ENCODE measurements at places on chromosomes 11 and 22. TPM values are rescaled to one million over a fixed set of nuclear protein-coding genes. Genes with fewer than 3 reads are reported as not detected.

GRK3 gene
- 1.6 TPM for polyA plus RNA-seq

OR4A16 gene
- not detected for polyA plus RNA-seq

VSTM5 gene
- 1.8 TPM for polyA plus RNA-seq

IL10RA gene
- 1.8 TPM for polyA plus RNA-seq

OSM gene
- 0.56 TPM for polyA plus RNA-seq

GRCh38 chr22:31244046-31244942 lies 32.2 kb downstream of the LIMK2 start:
- H3K4me1 ChIP-seq: no peaks in the 10 kb centered on the region
- DNase-seq: no peak
- H3K27ac ChIP-seq: no peak overlapping the region
- no peaks in the 10 kb centered on the region for H3K36me3 ChIP-seq

DNA sequence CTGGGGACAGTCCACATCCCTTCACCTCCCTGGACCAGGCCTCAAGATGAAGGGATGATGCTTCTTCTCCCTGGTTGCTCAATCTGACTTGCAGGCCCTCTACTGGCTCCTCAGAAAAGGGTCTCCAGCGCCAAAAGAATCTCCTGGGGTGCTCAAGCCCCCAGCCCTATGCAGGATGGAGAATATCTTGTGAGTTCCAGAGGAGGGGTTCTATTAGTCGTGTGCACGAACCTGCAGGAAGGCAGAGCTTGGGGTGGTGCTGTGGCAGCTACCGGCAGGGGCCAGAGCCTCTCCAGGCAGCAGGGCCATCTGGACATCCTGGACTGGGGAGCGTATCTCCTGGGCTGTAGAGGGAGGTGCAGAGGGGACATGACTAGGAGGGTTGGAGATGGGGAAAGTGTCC lies 1339.5 kb downstream of the BRD1 start:
- H3K27ac ChIP-seq: no peak overlapping the region
- H3K4me1 ChIP-seq: no peaks in the 10 kb centered on the region
- H3K36me3 ChIP-seq: no peaks in the 10 kb centered on the region
- DNase-seq: peak; percentile 26
- peaks cover 7% of the 10 kb centered on the region for H3K27me3 ChIP-seq

DNA sequence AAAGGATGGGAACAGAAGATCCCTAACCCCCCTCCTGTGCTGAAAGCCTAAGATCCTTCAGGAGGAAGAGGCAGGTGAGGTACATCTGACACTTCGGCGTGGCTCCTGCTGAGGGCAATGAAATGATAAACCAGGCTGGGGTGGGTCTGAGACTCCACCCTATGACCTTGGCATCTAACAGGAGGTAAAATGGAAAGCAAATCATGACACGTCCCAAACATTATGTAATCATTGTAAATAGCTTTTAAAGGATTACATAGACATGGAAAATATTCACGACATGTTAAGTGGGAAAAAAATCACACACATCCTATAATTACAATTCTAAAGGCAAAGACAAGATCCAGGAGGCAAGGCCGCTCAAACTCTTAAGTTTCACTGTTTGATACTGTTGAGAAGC lies 70.5 kb downstream of the LINC01488 start:
- no peak overlapping the region for H3K27ac ChIP-seq
- DNase-seq: no peak
- H3K36me3 ChIP-seq: no peaks in the 10 kb centered on the region
- H3K4me3 ChIP-seq: no peak overlapping the region
- H3K4me1 ChIP-seq: no peaks in the 10 kb centered on the region
- no peaks in the 10 kb centered on the region for H3K27me3 ChIP-seq

- H3K4me3 ChIP-seq: no peak overlapping the region
- no peaks in the 10 kb centered on the region for H3K36me3 ChIP-seq
- no peak overlapping the region for H3K27ac ChIP-seq
These were observed 189.0 kb upstream of the SYT13 start for GRCh38 chr11:45475173-45475572.

- DNase-seq: peak; percentile 46
- no peak overlapping the region for H3K4me3 ChIP-seq
- no peaks in the 10 kb centered on the region for H3K36me3 ChIP-seq
- no peaks in the 10 kb centered on the region for H3K4me1 ChIP-seq
- H3K27ac ChIP-seq: no peak overlapping the region
These were observed 415.2 kb downstream of the TENM4 start for GRCh38 chr11:79025622-79026021.

DNA sequence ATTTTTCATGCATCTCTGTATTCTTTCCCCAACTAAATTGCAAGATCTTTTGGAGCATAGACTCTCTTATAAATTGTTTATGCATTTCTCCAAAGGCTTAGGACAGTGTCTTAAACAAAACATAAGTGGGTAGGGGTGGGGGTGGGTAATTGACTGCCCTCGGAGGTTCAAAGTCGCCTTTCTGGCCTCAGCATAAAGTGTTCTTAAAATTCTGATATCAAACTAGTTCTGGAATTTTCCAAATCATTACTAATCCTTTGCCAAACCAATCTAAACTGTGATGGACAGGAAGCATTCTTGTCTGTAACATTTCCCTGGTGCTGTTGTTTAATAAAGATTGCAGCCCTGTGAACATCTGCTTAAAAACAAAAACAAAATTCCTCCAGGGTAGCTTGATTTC lies 61.8 kb upstream of the FAT3 start:
- DNase-seq: no peak
- H3K27me3 ChIP-seq: no peaks in the 10 kb centered on the region
- H3K4me3 ChIP-seq: no peak overlapping the region
- H3K4me1 ChIP-seq: no peaks in the 10 kb centered on the region

DNA sequence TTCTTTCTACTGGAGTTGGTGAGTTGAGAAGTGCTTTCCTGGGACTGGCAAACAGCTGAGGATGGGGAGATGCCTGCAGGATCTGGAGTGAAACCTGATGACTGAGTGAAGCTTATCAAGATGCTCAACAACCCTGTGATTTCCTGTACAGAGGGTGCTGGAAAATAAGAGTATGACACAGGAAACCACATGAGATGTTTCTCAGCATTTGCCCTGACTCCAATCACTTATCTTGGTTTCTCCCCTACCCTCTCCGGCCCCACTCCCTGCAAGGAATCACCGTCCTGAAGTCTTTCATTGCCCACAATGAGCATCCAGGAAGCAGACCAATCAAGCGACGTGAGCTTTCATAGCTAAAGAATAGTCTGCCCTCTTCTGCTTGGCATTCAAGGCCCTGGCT lies at the start of gene MRGPRX2:
MRGPRX2 (minus strand) TSS at position 89 of the 400 bp plus-strand sequence. CDS start 4,315 bp downstream, outside the sequence.
- DNase-seq: no peak
- H3K36me3 ChIP-seq: no peaks in the 10 kb centered on the region
- H3K4me1 ChIP-seq: no peaks in the 10 kb centered on the region
- H3K27ac ChIP-seq: no peak within 1 kb of the TSS
- no peak within 1 kb of the TSS for H3K4me3 ChIP-seq
- H3K27me3 ChIP-seq: no peaks in the 10 kb centered on the region

DNA sequence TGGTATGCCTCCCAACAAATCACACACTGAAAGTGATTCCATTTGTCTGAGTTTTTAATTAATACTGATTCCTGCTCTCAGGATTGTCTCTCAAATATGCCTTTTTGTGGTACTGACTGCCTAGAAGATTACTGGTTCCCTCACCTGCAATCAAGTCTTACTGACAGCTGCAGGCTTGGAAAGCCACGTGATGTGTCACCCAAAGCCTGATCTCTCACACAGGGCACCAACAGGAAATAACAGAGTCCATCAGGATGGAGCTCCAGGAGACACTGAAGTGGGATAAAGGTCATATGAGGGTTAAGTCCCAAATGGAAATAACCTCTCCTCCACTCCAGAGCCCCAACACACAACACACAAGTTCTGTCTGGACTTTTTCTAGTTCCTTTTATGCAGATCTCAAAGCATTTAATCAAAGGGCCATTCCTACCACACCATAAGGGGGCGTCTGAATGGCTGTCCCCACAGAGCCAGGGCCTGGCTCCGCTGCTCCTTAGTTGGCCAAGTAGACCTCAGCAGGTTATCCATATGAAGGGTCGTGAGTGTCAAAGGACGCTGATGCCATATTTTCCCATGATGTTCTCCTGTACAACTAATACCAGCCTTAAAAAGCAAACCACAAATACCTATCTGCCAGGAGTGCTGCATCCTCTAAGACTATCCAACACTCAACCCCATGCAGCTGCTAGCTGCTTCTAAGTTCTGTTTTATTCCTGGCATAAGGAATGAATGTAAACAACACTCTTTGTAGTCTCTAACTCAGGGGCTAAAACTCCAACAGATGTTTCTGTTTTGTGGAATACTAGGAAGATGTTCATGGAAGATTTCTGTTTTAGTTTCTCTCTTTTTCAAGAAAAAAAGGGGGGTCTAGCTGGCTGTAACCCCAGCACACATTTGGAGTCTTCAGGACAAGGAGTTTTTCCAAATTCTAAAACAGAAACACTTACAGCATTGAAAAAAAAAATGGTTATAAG lies 13.0 kb downstream of the SCUBE2 start:
- DNase-seq: no peak
- H3K4me1 ChIP-seq: no peaks in the 10 kb centered on the region
- no peaks in the 10 kb centered on the region for H3K27me3 ChIP-seq

Measured in kidney (tissue), 22 donors.